Osteocyte (in vitro differentiated cells): ENCODE measurements at places on chromosomes 7 and 10. TPM values are rescaled to one million over a fixed set of nuclear protein-coding genes. Genes with fewer than 3 reads are reported as not detected.

Gene OR6V1
- total RNA-seq: not detected in 2 replicates

DNA sequence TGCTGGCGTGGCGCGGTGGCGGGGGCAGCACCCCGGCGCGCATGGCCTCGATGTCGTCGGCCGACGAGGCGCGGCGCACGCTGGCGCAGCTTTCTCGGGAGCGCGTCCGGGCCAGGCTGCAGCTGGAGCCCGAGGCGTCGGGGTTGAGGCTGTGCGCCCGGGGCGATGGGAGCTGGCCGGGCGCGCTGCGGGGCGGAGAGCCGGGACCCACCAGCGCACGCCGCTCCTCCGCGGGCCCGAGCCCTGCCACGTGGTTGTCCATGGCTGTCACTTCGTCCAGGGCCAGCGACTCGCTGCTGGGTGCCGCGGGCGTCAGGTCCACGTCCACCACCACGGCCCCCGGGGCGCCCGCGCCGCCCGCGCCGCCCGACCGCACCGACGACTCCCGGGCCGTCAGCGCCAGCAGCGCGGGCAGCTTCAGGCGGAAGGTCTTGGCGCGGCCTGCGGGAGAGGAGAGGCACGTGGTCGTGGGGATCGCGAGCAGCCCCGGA lies 20.0 kb downstream of the KCNH2 start:
- DNase-seq: no peak

GRCh38 chr7:157751951-157752673 lies 415.3 kb downstream of the DNAJB6 start:
- no peak for DNase-seq

- no peak for DNase-seq
Measured at GRCh38 chr7:28536259-28536658, 123.9 kb downstream of the CREB5 start.

GRCh38 chr7:38893061-38893460 lies 15.9 kb downstream of the VPS41 start:
- no peak for DNase-seq

DNA sequence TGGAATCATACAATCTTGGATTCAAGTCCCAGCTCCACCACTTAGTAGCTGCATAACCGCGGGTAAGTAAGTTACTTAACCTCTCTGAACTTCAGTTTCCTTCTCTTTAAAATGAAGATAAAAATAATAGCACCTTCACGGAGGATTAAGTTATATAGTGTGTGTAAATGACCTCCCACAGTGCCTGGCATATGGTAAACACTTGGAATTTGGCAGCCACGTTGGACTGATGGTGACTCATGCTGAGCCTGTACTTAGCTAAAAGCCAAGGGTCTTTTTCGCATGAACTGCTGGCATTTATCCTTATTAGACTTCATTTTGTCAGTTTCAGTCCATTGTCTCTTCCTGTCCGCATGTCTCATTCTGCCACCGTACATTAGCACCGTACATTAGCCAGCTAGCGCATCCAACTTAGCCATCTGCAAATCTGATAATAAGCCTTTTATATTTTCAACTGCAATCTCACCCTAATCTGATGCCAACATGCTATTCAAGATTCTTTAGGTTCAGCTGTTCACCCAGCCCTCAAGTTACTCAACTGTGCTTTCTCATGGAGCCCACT lies 11.2 kb downstream of the SLC13A4 start:
- no peak for DNase-seq
